ENCODE measurements at places on chromosomes 2 and 18. TPM values are rescaled to one million over a fixed set of nuclear protein-coding genes. Genes with fewer than 3 reads are reported as not detected.
A peak's percentile ranks its signal among the peaks of the same experiment; 100 is the strongest.

Gene ANKRD29
- 0.48 TPM for total RNA-seq

Gene SLC9A2
- total RNA-seq = not detected

DNA sequence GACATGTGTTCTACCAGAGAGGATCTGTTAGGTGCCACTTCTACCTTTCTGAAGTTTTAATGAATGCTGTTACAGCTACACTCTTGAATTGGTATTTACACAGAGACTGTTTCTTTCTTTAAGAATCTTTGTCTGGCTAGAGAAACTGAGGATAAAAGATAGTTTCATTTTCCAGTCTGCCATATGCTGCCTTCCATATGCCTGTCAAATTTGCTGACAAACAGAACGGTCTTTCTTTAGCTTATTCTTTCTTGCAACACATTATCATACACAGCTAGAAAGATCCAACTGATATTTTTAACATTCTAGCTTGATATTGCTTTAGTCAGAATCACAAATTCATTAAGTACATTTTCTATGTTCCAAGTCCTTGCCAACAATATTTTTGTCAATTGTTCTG is 409.8 kb upstream of the CELF4 start:
- DNase-seq = no peak
- no peaks in the 10 kb centered on the region for H3K4me1 ChIP-seq
- H3K36me3 ChIP-seq = no peaks in the 10 kb centered on the region
- H3K27me3 ChIP-seq = no peaks in the 10 kb centered on the region

DNA sequence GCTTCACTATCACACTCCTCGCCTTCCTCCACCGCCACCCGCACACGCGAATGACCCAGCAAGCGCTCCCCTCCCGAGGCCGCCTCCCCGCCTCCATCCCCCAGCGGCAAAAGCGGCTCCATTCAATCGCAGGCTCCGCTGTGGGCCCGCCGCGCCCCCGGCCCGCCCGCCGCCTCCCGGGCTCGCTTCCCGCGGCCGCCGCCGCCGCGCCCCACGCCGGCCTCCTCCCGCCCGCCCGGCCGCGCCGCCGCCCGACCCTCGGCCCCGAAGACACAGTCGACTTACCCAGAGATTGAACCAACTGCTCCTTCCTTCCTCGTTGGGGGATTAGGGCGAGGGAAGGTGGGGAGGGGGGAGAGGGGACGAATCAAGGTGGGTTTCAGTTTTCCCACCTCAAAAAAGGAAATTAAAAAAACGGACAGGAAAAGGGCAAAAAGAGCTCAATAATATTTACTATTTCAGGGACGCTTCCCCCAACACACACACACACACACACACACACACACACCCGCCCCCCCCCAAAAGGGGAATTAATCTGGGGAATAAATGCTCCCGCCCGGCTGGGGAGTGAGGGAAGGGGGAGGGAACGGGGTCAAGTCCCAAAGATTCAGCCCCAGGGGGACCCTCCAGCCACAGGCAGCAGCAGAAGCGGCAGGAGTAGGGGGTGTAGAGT is 743 bp downstream of the XPO1 start:
- H3K4me3 ChIP-seq = peak overlapping the region; percentile 87
- peak overlapping the region; percentile 100 for H3K27ac ChIP-seq
- H3K4me1 ChIP-seq = peaks cover 29% of the 10 kb centered on the region
- peaks cover 3% of the 10 kb centered on the region for H3K36me3 ChIP-seq
- no peak for DNase-seq

GRCh38 chr2:32522770-32523169 is 105.1 kb upstream of the TTC27 start:
- H3K4me1 ChIP-seq = no peaks in the 10 kb centered on the region
- no peak overlapping the region for H3K27ac ChIP-seq
- peaks cover 42% of the 10 kb centered on the region for H3K36me3 ChIP-seq
- DNase-seq = no peak
- H3K4me3 ChIP-seq = no peak overlapping the region

Data from chondrocyte (in vitro differentiated cells).